ENCODE measurements at places on chromosomes 3 and 15.

GRCh38 chr15:79994615-79995014 lies 23.6 kb upstream of the BCL2A1 start:
- DNase-seq = no peak

- DNase-seq = no peak
These were observed 633.6 kb upstream of the UBE2E2 start for GRCh38 chr3:22569570-22569969.

DNA sequence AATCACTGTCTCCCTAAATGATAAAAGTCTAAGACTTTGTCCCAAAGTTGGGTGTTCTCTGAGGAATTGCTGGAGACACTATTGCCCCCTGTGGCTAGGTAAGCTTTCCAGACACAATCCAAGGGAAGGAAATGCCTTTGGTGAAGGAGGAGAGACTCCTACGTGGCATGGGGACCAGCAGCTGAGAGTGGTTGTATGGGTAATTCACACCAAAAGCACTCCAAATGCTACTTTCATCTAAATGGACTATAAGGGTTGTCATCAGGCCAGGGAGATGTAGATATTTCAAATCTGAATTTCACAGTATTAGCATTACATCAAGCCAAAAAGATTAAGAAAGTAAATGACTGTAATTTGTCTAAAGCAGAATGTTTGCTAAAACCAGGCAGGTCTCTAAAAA lies 400.8 kb upstream of the THBS1 start:
- DNase-seq = no peak

- no peak for DNase-seq
These were observed 62.4 kb downstream of the RTP4 start for GRCh38 chr3:187430576-187430975.

GRCh38 chr15:57797568-57798267 lies 91.2 kb downstream of the POLR2M start:
- no peak for DNase-seq

DNA sequence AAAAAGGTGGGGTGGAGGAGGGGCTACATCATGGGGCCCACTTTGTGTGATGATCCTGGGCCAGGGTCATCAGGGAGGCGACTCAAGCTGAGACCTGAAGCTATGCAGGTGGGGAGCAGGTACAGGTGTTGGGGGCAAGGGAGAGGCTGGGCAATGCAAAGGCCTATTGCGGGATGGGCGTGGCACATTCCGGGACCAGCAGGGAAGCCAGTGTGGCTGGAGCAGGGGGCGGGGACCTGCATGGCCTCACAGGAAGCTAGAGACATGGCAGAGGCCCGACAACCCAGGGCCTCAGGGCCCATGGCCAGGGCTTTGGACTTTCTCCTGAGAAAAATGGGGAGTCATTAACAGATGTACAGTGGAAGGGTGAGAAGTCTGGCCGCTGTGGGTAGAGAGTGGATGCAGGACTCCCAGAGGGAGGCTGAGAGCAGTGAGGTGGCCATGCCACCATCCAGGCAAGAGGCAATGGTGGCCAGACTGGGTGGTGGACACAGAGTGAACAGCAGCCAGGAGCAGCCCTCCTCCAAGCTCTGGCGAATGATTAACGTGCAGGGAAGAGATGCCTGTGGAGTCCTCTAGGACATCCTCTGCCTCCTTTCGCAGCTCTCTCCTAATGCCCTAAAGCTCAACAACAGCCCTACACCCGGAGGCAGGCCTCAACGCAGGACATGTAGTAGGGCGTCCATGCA lies 122.6 kb upstream of the ATP2B2 start:
- DNase-seq = no peak

GRCh38 chr3:8886546-8886945 lies 76.7 kb downstream of the RAD18 start:
- no peak for DNase-seq

DNA sequence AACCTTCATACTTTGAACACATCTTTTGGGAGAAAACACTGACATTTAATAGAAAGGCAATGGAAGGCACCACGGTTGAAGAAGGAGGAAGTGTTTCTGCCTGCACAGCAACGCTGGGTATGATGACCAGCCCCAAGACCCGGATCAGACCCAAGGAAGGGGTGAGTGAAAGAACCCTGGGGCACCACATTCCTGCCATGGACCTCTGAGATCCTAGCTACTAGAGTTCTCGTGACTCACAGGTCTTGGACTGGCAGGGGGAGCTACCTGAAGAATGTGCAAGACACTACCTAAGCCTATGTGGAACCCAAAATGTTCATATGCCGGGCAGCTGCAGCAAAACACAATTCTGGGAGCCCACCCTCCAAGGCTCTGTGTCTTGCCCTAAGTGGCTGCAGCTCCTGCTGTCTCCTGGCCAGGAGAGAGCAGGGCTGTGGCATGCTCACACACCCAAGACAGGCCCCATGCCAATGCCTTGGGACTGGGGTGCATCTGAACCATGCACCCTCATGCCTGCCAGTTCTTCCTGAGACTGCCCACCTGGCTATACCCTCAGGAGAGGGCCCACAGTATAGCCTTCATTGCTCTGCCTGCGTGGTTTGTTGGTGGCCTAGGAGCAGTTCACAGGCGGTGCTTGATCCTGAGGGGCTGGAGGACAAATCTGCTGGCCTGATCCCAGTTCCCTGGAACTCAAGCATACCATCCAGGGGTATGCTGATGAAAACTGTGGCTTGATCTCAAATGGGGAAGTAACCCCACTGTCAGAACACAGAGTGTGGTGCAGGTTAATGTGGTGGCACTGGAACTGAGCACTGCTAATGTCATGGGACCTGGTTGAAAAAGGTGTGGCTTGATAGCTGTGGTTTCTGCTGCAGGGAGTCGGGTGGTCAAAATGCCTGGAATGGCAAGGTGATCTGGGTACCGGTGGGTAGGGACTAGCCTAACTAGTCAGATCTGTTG lies 353.3 kb upstream of the ARHGEF26 start:
- DNase-seq = no peak

- no peak for DNase-seq
These were observed 3.0 kb downstream of the MEIS2 start for GRCh38 chr15:37097144-37097919.

DNA sequence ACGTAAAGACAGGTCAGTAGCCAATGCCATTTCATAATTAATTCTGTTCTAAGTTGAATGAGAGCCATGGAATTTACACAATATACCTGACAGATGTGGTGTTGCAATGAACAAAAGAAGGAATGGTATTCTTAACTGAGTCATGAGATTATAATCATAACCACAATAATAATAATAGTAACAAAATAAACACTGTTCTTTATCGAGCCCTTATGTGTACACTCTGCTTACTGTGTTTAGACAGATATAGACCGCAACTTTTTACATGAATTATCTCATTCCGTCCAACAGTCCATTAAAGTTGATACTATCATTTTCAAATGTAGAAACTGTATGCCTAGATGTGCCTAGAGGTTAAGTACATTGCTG lies 28.2 kb upstream of the SCAANT1 start:
- DNase-seq = no peak

DNA sequence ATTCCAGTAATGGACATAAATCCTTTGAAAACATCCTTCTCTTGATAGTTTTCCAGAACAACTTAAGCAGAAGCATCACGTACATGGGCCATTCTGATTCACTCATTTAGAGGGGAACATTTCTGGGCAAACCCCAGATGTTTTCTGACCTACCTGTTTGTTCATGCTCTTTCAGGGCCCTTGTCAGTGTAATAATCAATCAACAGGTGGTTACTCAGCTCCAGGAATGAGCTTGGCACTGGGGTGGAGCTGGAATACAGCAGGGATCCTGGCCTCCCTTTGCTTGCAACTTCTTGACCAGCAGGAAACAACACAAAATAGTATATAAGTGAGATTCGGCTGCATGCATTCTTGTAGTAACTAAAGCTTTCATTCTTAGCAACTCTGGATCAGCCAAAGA lies 9.2 kb upstream of the UBE2E1 start:
- DNase-seq = no peak

DNA sequence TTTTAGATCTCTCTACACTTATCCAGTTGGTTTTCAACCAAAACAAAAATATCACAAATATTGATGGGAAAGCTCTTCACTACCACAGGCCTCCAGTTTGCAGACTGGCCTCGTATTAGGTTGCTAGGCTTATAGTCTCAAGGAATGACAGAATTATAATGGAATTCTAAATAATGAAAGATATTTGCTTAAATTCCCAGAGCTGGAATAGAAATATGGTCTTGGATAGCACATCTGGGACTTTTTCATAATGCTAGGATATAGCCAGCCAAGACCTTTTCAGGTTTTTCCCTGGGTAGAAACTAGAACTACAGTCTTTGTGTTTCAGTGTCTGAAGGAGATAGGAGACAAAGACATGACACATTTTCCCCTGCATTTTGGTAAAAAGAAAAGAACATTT lies 121.9 kb upstream of the STAC start:
- no peak for DNase-seq

Measured in hematopoietic multipotent progenitor cell treated with erythropoietin and hydrocortisone succinate and interleukin-3 and kit ligand, for 17 days (in vitro differentiated cells).